ENCODE measurements at places on chromosomes 7 and 10.

GRCh38 chr7:143413123-143413522 lies 4.5 kb upstream of the EPHA1 start:
- DNase-seq, result no peak

- DNase-seq, result peak; percentile 30
Measured at GRCh38 chr7:123748171-123748733, 551 bp downstream of the WASL start.

GRCh38 chr7:67346126-67346525 lies 349.5 kb downstream of the TYW1 start:
- DNase-seq, result no peak

- DNase-seq, result no peak
Measured at GRCh38 chr7:122300956-122301833, 3.4 kb downstream of the FEZF1 start.

- no peak for DNase-seq
Measured at GRCh38 chr10:36592964-36593363, 532.4 kb upstream of the ANKRD30A start.

GRCh38 chr10:112653215-112653614 lies 206.2 kb downstream of the VTI1A start:
- DNase-seq, result no peak

GRCh38 chr10:75967491-75967890 lies 536.1 kb downstream of the LRMDA start:
- no peak for DNase-seq

DNA sequence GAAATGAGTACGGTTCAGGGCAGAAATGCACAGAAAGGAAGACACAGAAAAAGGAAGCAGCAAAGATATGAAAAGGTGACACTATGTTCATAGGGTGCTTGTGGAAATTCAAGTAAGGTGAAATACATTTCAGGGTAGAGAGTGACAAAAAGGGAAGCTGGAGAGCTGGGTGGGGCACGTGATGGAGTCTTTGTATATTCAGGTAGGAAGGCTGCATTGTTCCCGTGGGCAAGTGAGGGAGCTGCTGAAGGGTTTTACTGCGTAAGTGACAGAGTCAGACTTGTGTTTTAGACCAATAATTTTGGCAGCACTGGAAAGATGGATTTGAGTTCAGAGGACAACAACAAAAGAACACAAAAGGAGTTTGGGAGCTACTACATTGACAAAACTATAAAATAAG lies 35.3 kb upstream of the ANK3 start:
- no peak for DNase-seq

- no peak for DNase-seq
Measured at GRCh38 chr7:141295367-141295895, 221.6 kb downstream of the TMEM178B start.

GRCh38 chr7:51929818-51930217 lies 613.2 kb upstream of the COBL start:
- no peak for DNase-seq

DNA sequence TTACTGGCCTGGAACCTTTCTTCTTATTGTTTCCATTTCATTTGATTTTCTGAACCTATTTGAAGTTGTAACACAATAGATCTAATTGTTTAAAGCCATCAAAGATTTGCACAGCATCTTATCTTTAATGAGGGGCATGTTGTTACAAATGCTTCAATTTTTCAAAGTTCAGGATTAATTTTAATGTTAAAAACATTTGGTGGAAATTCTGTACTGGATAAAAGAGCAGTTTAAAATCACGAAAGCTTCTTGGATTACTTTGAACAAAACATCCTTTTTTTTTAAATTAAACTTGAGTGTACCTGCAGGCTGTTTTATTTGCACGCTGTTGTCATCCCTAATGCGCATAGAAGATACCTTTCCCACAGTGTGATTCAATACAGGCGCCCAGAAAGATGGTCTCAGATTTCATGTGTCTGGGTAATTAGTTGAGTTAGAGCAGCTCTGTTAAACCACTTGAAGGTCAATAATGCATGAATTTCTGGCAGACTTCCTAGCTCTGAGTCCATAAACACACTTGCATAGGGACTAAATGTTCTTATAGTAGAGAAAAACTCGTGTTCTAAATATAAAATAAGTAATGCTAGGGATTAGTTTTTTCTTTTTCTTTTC lies 29.3 kb upstream of the DDX50 start:
- DNase-seq, result no peak

GRCh38 chr10:92692697-92693533 lies 3.2 kb downstream of the HHEX start:
- DNase-seq, result no peak

DNA sequence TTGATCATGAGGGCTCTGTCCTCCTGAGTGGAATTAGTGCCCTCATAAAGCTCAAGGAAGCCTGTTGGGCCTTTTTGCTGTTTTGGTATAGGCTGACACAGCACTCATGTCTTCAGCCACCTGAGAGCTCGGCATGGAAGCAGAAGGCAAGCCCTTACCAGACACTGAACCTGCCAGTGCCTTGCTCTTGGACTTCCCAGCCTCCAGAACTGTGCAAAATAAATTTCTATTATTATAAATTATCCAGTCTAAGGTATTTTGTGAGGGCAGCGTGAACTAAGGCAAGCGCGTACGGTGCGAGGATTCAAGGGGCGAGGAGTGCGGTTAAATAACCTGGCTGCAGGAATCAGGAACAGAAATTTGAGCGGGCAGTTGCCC lies 281.5 kb upstream of the LYZL1 start:
- no peak for DNase-seq

DNA sequence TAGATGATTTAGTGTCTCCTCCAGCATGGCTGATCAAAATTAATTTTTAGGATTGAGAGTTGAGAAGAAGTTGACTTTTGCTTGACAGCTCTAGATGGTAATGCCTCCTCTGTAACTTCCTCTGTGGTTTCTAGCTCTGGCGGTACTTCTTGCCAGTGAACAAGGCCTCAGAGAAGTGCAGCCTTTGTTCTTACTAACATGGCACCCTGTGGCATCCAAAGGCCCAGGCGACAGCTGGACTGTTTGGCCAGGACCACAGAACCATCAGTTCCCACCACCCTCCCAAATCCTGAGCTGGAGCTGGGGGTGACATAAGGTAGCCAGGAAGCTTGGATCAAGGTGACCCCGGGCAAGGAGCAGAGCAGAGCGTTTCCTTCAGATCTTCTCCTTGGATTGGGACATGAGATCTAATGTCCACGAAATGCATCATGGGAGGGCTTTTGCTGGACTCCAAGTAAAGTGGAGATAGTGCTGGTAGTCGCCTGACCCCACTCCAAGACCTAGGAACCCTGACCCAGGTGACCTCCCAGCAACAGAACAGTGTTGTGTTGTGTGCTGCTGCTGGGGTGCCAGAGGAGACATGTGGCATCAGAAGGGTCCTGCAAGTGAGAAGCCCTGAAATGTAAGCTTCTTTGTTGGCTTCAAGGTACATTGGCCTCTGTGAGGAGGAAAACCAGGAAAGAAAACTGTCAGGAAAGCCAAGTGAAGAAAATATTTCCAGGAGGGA lies 41.8 kb downstream of the APBB1IP start:
- DNase-seq, result peak; percentile 71

DNA sequence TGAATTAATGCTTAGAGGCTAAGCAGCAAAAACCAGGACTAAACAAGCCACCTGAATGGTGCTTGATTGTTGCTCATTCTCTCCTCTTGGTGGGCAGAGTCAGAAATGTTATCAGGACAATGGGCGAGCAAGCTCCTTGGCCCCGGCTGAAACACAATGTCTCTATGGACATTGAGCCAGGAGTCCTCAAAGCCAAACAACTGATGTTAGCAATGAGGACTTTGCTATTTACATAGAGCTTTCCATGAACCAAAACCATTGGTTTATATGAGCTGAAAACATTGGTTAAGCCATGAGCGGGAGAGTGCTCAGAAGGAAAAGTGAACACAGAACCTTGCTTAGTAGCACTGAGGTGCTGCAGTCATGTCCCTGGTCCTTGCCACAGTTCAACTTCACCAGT lies 21.5 kb upstream of the NPVF start:
- no peak for DNase-seq

GRCh38 chr7:155785536-155785935 lies 26.7 kb downstream of the SHH start:
- no peak for DNase-seq

DNA sequence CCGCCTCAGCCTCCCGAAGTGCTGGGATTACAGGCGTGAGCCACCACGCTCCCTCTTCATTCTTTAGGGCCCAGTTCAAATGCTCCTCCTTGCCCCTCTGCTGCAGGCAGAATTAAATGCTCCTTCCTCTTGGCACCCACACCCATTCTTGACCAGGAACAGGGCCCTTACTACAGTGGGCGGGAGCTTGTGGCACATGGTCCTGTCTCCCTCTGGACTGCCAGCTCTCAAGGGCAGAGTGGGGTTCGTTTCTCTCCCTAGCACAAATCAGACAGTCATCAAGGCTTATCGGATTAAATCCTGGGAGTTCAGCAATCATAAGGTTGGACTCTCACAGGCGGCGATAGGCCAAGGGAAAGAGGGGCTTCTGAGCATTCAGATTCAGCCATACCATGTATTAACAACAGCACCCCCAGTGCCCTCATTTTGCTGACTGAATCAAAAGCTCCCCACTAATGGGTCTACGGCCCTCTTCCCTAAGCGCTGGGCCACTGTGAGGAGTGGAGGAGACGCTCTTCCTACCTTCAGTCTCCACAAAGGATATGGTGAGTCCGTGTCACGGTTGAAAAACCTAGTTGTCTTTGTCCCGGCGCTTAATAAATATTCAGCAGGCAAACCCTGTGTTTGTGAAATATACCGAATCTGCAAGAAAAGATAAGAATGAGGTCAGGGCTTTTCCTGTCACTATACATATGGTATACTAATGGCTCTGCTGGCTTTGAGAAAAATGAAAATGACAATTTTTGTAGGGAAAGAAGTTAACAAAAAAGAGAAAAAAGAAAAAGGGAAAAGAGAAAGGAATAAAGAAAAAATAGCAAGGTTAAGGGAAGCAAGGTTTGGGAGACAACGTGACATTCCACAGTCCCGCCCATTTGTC lies 107.4 kb downstream of the CLEC2L start:
- no peak for DNase-seq

- DNase-seq, result no peak
Measured at GRCh38 chr7:124550036-124550435, 215.6 kb downstream of the GPR37 start.

DNA sequence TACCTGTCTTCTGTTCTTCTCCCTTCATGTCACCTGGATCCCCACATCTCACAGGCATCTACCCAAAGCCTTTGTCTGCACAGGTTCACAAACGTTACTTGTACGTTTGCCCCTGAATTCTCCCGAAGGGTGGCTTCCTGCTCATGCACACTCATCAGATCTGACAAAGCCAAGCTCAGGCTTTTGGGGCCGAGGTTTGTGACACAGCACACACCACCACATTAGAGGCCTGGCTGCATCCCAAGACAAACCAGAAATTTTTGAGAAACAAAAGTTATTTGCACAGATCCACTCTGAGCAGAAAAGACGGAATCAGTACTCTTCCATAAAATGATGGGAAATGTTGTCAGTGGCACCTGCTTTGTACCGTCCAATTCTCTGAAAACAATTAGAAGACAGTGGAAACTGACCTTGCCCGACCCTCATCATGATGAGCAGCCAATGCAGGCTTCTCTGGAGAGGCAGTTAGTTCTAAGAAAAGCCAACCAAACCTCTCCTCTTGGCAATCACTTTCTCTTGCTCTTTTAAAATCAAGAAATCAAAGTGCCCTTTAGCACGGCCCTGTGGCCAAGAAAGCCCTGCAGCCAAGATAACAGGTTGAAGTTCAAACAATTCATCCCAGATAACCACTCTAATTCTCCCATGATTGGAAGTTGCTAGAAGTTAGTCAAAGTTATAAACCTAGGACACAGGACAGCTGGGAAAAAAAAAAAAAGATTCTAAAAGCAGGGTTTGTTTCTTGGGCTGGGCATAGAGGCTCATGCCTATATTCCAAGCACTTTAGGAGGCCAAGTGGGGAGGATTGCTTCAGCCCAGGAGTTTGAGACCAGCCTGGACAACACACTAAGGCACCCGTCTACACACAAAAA lies 13.6 kb upstream of the SVIL start:
- DNase-seq, result no peak

GRCh38 chr7:42020061-42020460 lies 216.9 kb downstream of the GLI3 start:
- DNase-seq, result no peak

DNA sequence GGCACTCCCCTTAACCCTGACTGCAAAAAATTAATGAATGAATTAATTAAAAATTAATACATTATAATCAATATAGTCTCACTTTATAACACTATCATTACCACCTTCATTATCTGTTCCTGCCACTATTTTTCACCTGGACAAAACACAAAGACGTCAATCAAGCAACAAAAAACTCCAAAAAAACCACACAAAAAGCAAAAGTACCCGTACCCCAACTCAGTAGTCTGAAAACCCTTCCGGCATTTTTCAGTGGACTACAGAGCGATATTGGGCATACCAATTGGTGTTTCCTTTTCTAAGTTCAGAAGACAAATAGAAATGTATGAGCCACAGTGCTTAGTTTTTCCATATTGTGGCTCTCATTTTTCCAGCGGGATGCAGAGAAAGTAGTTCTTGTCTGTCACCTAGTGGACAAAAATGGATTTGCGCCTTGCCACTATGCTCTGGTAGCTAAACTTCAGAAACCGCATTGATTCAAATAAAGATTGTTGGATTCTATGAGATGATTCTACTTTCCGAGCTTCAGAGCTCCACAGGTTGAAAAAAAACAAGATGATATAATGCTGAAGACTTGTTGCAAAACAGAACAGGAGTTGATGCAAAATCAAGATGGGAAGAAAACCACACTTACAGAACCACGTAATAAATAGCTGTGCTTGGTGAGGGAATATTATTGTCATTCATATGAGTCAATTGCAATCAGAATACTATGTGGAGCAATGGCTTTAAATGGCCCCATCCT lies 50.6 kb upstream of the ITGB1 start:
- peak; percentile 77 for DNase-seq

DNA sequence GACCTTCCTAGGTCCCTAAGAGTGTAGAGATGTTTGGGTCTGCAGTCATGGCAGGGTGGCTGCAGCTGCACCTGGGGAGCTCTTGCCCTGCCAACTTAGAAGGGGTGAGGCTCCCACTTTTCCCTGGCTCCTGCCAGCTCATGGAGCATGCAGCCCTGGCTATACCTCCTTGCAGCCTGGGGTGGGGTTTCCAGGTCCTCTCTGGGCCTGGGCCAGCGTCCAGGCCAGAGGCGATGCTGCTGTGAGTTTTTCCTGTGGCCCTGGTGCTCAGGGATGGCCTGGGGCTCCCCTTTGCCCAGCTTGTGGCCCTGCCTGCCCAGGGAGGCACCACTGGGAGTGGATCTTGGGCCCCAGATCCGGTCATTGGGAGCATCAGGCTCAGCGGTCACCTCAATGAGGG lies 109.8 kb upstream of the FAM180A start:
- DNase-seq, result no peak

GRCh38 chr10:88974446-88975376 lies 15.9 kb upstream of the FAS start:
- peak; percentile 44 for DNase-seq

- no peak for DNase-seq
Measured at GRCh38 chr10:71372882-71373495, 23.7 kb upstream of the CDH23 start.

DNA sequence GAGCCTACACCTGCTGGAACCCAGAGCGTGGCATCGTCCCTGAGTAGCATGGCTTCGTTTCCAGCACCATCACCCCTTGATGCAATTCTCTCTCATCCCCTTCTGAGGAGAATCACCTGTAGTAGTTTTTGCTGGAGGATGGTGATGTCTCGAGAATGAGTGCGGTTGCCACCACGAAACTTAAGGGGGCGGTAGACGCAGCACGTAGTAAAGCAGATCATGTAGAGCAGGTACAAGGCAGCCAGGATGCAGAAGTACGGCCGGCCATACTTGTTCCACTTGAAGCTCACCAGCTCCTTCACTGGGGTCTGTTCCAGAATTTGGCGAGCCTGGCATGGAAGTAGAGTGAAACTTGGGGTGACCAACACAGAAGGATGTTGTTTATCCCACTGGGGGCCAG lies 8.1 kb downstream of the TRPV5 start:
- DNase-seq, result no peak

- DNase-seq, result no peak
Measured at GRCh38 chr10:93876381-93876780, 17.4 kb upstream of the SLC35G1 start.

All from CD4-positive, alpha-beta T cell treated with Interleukin-21 for 1 hour (primary cell).